ENCODE measurements at places on chromosomes 12 and 14.
A peak's percentile ranks its signal among the peaks of the same experiment; 100 is the strongest.

GRCh38 chr14:66131111-66131510, 355.1 kb upstream of the CCDC196 start:
- no peak for DNase-seq

- no peak for DNase-seq
Observed at GRCh38 chr12:15702276-15702675, 86.9 kb downstream of the EPS8 start.

DNA sequence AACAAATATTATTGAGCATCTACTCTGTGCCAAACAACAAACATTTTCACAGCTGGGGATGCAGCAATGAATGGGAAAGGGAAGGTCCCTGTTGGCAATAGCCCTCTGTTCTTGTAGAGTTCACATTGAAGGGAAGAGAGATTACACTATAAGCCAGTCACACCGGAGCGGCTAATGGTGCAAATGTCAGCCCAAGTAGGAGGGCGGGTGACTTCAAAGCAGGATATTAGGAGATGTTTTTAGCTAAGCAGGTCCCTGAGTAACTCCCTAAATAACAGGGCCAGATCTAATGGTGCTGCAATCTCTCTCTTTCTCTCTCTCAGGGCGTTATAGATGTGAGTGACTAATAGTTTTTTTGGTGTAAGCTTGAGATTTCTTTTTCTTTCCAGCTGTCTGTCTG, 30.7 kb downstream of the FLVCR2 start:
- no peak for DNase-seq

DNA sequence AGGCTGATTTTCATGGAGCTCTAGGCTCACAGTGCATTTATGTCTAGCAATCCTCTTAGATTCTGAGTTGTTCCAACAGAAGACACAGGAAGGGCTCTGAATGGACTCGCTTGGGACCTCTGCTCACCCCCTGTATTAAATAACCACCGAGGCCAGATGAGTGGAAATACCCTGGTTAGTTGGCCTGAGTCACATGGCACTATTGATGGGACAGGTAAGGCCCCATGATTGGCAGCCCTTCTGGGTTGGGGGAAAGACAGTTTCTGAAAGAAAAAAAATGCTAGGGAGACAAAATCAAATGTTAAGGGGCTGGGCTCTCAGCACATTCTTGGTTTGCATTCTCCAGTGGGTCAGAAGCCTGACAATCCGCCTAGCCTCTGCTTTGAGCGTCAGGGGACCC, 14.8 kb downstream of the DGLUCY start:
- no peak for DNase-seq

GRCh38 chr14:29648045-29648444, 279.6 kb downstream of the PRKD1 start:
- DNase-seq = no peak

GRCh38 chr12:27900920-27901879, 71.3 kb downstream of the PTHLH start:
- no peak for DNase-seq

- DNase-seq = no peak
Observed at GRCh38 chr14:23443411-23443812, 8.0 kb upstream of the MYH7 start.

- DNase-seq = peak; percentile 69
Observed at GRCh38 chr12:52037248-52037861, 13.9 kb upstream of the NR4A1 start.

GRCh38 chr14:97707603-97708002, 910.4 kb downstream of the VRK1 start:
- no peak for DNase-seq

GRCh38 chr12:94255006-94255405, 106.6 kb downstream of the PLXNC1 start:
- DNase-seq = peak; percentile 70

DNA sequence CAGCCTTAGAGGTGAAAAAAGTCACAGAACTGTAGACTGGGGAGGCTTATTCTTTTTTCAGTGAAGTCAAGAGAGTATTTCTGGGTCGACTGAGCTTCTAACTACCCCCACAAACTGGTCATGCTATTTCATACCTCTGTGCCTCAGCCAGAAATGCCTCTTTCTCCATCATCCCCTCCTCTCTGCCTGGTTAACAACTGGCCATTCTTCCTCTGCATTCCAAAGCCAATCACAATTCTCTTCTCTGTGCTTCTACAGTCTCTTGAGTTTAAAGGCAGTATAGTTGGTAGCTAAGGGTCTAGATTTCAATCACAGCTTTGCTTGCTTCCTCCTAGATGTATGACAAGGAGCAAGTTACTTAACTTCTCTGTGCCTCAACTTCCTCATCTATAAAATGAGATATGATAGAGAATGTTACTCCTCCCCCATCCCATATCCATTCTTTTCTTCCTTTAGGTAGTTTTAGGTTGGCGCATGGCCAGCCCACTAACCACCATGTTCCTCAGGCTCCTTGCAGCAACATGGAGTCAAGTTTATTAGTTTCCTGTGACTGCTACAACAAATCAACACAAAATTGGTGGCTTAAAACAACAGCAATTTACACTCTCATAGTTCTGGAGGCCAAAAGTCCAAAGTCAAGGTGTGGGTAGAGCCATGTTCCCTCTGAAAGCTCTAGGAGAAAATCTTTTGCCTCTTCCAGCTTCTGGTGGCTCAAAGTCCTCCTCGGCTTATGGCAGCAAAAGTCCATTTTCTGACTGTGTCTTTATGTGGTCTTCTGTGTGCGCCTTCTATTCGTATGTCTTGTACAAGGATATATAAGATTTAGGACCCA, 62.5 kb downstream of the ITPR2 start:
- DNase-seq = no peak

DNA sequence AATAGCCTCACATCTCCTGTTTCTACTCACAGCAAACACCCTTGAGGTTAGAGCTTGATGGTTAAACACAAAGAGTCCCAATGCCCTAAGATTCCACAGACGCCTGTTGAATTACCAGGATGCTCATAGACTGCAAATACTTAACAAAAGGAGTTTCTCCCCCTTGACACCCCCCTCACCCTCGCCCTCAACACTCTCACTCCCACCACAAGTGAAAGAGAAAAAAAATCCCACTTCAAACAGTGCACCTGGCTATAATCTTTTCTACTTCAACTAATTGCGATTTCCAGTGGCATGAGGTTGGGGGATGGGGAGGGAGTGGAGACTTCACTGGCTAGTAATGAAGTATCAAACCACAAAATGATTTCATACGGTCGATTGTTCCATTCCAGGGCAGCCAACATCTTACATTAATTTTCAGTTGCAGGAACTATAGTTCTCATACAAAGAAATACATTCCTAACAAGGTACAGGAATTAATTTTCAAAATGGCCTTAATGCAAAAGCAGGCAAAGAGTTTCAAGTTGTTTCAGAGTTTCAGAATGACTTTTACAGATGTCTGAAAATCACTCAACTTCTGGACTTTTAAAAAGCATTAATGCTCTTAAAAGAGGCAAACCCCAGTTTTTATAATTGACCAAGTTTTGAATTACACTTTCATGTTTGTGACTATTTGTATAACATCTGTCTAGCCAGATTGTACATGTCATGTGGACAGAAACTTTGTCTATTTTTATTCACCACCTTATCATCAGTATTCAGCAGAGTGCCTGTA, 390.7 kb downstream of the C12orf75 start:
- peak; percentile 33 for DNase-seq

DNA sequence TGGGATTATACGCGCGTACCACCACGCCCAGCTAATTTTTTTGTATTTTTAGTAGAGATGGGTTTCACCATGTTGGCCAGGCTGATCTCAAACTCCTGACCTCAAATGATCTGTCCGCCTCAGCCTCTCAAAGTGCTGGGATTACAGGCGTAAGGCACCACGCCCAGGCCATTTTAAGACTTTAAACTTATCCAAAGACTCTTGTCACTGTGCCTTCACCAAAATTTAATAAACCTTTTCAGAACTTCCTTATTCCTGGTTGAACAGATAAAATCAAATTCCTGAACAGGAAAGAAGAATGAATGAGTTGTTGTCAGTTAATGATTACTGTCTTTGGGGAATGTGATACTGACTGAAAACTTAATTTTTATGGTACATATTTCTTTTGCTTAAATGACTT, 37.8 kb downstream of the GIT2 start:
- DNase-seq = no peak

DNA sequence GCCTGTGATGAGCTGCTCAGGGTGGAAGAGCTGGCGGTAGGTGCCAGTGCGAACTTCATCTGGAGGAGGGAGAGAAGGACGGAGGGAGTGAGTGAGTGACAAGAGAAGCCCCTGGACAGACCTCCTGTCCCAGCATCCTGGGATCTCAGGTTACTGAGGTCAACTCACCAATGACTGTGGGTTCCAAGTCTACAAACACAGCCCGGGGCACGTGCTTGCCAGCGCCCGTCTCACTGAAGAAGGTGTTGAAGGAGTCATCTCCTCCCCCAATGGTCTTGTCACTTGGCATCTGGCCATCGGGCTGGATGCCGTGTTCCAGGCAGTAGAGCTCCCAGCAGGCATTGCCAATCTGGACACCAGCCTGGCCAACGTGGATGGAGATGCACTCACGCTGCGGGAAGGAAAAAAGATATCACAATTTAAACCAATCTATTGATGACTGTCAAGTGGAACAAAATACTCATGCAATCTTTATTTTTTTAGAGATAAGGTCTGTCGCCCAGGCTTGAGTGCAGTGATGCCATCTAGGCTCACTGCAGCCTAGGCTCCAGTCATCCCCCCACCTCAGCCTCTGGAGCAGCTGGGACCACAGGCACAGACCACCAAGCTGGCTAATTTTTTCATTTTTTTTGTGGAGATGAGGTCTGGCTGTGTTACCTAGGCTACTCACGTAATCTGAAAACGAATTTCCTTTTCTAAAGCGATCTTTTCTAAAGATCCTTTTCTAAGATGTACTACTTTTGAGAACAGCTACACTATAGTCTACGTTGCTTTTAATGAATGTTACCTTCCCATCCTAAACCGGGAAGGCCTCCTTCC, 1.7 kb downstream of the TUBA1B start:
- no peak for DNase-seq

DNA sequence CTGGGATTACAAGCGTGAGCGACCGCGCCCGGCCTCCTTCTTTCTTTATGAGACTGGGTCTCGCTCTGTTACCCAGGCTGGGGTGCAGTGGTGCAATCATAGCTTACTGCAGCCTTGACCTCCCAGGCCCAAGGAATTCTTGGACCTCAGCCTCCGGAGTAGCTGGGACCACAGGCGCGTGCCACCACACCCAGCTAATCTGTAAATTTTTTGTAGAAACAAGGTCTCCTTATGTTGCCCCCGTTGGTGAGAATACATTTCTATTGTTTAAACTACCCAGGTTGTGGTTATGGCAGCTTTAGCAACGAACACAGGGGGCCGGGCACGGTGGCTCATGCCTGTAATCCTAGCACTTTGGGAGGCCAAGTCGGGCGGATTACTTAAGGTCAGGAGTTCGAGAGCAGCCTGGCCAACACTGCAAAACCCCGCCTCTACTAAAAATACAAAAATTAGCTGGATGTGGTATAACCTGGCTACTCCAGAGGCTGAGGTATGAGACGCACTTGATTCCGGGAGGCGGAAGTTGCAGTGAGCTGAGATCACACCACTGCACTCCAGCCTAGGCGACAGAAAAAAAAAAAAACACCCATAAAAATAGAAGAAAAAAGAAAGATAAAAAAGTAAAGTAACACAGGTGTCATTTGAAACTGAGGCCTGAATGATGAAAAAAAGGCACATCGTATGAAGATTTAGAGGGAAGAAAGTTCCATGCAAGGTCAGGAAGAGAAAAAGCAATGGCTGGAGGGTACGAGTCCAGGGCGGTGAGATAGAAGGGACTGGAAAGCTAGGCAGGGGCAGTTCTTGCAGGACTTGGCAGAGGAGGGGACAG, 977 bp upstream of the TMEM120B start:
- no peak for DNase-seq

- no peak for DNase-seq
Observed at GRCh38 chr12:121423253-121423652, 23.3 kb downstream of the RNF34 start.

- peak; percentile 55 for DNase-seq
Observed at GRCh38 chr12:11812241-11812585, 162.7 kb downstream of the ETV6 start.

DNA sequence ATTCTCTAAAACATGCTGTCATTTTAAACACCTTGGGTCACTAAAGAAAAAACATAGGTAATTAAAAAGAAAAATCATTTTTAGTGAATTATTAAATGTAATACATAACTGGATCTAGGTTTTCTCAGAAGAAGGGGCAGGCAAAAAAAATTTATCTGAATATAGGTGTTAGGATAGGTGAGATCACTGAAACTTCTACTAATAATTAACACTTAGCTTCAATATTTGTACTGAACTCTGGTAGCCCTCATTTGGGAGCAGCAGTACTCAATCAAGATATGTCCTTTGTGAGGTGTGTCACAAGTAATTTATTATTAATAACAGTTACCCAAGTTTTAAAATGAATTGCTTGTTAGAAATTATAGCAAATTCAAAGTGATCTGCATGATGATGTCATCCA, 103.6 kb downstream of the ATP23 start:
- DNase-seq = no peak

Data from muscle of arm (tissue), 14 donors.